ENCODE measurements at places on chromosomes 2 and 18.
A peak's percentile ranks its signal among the peaks of the same experiment; 100 is the strongest.

GRCh38 chr2:101362777-101363176, 24.5 kb downstream of the CREG2 start:
- DNase-seq, result no peak

GRCh38 chr2:121051311-121051710, 233.7 kb downstream of the TFCP2L1 start:
- DNase-seq, result no peak

GRCh38 chr2:176187899-176188773, at the start of gene HOXD1:
Gene HOXD1 (plus strand): TSS chr2:176188668. CDS start chr2:176188802, 134 bp downstream.
- peak; percentile 32 for DNase-seq

- peak; percentile 56 for DNase-seq
These were observed 176.0 kb downstream of the SMAD2 start for GRCh38 chr18:47754311-47755101.

GRCh38 chr18:76619621-76620315, 124.7 kb upstream of the ZNF516 start:
- peak; percentile 47 for DNase-seq

DNA sequence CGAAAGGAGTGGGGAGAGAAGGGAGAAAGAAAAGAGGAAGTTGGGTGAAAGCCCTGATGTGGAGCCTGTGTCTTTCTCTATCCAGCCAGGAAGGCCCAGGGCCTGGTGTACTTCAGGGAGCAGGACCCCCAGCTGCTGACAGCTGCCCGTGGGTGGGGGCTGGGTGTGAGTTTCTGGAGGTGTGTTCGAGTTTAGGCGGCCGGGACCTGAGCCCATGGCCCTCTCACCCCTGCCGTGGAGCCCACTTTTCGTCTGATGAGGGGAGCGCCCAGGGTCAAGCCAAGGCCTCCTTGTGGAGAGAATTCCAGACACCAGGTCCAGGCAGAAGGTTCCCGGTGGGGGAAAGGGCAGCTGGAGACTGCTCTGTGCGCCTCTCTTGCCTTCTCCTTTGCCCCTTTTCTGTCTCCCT, 2.2 kb downstream of the SIX3 start:
- DNase-seq, result no peak

DNA sequence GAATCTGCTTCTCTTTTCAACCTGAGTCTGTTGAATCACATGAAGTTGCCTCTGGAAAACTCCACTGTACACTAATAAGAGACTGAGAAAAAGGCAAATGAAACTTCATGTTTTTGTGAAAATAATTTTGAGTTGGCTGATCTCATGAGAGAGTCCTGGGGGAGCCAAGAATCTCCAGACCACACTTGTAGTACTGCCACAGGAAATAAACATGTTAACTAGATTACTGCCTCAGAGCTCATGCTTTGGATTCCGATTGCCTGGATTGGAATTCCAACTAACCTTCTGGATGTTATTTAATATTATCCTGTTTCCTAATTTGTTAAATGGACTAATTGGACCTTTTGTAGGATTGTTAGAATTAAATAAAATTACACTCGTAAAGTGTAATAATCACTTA, 25.2 kb downstream of the NUP35 start:
- no peak for DNase-seq

DNA sequence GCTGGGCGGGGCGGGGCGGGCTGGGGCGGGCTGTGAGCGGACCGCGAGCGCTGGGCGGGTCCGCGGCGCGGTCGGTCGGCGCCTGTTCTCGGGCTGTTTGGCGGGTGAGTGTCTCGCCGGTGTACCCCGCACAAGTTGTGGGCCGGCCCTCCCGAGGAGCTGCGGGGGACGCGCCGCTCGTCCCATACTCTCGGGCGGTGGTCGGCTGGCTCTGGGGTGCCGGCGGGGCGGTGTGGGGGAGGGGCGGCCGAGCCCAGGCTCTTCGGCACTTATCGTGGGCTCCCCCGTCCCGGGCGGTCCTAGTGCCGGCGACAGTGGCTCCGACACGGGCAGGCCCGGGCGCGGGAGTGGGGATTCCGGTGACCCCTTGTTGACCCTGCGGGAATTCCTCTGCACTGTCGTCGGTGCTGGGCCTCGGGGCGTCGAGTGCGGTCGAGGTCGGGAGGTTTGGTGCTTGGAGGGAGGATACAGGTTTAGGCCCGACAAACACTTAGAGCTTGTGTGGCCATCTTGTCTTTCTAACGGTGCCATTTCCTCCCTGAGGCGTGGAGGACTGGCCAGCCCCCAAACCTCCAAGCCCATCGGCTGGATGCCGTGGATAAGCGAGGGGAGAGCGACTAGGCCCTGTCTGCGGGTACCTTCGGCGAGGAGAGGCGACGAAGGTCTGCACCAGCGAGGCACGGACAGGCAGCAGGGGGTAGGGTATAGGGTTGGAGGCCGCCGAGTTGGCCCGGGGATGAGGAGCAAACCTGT, at the start of gene SEPTIN2:
TSS of gene SEPTIN2 (plus strand) at position 47 of the 753 bp plus-strand sequence. CDS start 8,308 bp downstream, outside the sequence.
- no peak for DNase-seq

- no peak for DNase-seq
These were observed 40.2 kb upstream of the EML4 start for GRCh38 chr2:42128721-42129486.

GRCh38 chr2:18630101-18630500, 40.7 kb upstream of the NT5C1B start:
- no peak for DNase-seq

- DNase-seq, result no peak
These were observed 46.1 kb downstream of the BCL11A start for GRCh38 chr2:60507211-60507965.

DNA sequence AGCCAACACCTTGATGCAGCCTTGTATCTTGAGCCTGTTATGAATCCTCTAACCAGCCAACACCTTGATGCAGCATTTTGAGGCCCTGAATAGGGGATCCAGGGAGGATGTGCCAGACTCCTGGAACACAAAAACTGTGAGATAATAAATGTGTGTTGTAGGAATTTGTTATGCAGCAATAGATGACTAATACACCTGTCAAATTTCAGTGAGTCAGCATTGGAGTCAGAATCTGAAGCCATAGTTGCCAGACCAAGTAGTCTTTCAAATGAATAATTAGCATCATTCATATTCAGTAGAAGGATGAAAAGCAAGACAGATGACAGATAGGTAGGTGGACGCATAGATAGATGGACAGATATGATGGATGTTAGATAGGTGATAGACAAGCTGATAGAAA, 942.5 kb upstream of the SLC39A10 start:
- no peak for DNase-seq

DNA sequence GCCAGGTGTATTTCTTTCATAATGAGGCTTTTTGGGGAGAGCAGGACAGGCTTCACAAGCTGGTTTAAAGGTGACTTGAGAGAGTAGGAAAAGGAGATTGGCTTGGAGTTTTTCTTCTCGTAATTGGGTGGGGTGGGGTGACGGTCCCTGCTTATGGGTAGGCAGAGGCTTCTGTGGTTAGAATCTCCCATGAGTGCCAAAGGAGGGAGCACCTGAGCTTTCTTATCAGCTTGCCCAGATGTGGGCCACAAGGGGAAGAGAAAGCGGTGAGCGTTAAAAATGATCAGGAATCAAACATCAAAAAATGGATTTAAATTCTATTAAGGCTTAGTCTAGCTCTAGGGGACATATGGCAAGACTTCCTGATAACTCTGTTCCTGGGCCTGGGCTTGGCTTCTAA, 9.7 kb upstream of the PNPT1 start:
- no peak for DNase-seq

GRCh38 chr18:12908706-12909105, 24.7 kb upstream of the PTPN2 start:
- DNase-seq, result no peak

DNA sequence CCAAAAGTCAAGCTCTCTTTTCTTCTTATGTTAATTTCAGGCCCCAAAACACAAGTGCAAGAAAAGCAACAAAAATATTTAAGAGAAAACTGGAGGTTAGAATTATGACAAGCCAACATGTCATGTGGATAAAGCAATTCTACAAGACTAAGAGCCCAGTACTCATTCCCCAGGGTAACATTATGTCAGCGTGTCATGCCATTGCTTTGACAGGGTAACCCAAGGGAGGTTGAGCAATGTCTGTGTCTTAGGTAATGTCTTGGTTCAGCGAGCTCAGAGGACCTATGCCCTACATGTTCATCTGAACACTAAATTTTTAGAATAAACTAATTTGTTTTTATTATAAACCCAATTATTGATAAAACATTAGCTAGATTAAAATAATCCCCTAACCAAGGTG, 173.2 kb upstream of the ZNF804A start:
- no peak for DNase-seq

- DNase-seq, result no peak
These were observed 61.5 kb downstream of the RPRM start for GRCh38 chr2:153417077-153417476.

GRCh38 chr18:2009942-2010697, 561.2 kb downstream of the METTL4 start:
- DNase-seq, result no peak

GRCh38 chr2:233422050-233422639, 67.9 kb downstream of the DGKD start:
- no peak for DNase-seq

GRCh38 chr18:58813561-58814225, 51.0 kb upstream of the ZNF532 start:
- no peak for DNase-seq

DNA sequence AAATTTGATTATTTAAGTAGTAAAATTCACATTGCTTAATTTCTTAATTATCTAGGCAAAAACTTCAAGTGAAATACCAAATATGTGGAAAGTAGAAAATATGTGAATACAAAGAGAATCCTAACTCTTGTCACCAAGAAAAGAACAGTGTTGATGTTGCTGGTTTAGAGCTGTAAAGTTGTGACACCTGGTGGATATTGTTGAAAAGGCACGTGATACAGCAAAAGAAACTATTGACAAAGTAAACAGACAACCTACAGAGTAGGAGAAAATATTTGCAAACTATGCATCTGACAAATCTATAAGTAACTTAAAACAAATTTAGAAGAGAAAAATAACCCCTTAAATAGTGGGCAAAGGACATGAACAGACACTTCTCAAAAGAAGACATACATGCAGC, 25.6 kb upstream of the ZC3H15 start:
- no peak for DNase-seq

DNA sequence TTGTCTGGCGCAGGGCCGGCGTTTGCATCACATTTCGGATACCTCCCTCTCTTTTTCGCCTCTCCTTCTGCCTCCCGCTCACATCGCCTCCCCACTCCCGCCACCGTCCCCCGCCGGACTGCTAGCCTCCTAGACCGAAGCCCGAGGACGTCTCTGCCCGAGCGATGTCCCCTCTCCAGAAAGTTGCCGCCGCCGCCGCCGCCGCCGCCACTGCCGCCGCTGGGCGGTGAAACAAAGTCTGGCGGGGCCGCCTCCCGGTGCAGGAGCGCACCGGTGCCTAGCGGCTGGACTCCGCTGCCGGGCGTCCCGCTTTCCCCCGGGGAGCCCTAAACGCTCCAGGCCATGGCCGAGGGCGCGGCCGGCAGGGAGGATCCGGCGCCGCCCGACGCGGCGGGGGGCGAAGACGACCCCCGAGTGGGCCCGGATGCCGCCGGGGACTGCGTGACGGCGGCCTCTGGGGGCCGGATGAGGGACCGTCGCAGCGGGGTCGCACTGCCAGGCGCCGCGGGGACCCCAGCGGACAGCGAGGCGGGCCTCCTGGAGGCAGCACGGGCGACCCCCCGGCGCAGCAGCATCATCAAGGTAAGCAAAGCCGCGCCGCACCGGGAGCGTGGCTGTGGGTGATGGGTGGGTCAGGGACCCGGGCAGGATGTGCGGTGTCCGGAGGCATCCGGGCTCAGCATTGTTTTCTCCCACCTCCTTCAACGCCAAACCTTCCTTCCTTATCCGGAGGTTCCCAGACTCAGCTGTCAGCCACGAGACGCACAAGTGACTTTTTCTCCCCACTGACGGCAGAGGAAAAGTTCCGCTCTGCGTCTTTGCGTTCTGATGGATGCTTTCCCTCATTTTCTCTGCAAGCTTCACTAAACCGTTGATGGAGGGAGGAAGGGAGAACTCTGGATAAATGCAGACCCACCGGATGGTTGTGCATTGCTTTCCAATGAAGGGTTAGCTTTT, 643 bp downstream of the PLCL1 start:
- DNase-seq, result no peak

DNA sequence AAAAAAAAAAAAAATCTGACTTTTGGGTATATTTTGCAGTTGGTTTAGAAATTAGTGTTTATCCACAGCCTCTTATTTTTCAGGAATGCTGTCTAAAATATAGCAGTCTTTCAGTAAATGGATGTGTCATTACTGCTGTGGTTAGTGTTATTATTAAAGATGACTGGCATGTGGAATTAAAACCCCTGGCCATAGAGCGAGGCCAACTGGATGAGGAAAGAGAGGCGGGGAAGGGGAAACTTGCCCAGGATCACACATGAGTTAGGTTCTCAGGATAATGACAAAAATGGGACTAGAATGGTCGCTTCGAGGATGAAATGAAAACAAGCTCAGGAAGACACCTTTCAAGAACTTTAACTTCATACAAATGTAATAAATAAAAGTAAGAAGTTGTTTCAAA, 57.4 kb upstream of the APCDD1 start:
- DNase-seq, result no peak

- DNase-seq, result peak; percentile 51
These were observed 125.9 kb downstream of the GPD2 start for GRCh38 chr2:156562124-156562523.

DNA sequence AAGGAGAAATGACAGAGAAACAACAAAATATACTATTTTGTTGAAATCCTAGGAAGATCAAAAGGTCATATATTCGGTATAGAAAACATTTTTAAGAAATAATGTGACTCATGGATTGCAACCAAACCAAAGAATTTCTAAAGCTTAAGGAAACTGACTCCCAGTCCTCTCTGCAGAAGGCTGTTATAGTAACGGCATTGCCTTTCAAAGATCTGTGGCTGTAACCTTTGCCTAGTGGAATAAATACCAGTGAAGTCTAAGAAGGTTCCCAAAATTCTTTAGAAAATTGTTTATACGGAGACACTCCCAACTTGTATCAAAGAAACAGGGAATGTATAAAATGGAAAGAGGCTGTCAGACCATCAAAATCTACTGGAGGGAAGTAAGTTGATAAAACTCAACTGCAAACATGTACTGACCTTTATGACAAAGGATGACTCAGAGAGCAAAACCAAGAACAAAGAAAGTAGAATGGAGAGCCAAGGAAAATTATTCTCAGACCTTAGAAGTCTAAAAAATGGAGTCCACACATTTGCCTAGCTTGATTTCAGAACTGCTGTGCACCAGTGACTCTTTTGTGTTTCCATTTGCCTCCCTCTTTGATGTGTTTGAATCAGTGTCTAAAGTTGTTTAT, 48.6 kb upstream of the FSIP2 start:
- no peak for DNase-seq

DNA sequence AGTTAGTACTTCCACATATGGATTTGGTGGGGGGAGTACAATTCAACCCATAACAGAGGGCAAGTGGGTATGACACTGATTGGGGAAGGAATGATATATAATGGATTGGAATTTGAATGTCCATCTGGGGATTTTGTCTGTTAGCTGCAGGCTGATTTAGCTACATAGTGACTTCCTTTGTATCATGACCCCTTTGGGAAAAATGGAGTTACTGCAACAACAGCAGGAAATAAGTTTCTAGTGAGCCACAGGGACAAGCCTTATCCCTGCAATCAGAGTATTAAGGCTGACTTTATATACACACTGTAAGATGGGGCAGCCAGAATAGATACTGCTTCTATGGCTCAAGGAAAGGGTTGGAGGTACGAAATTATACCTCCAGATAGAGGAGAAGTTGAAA, 404.4 kb upstream of the MEIS1 start:
- no peak for DNase-seq

GRCh38 chr2:217981084-217981730, 21.6 kb downstream of the TNS1 start:
- no peak for DNase-seq
